Suprapubic skin (tissue), 4 donors: ENCODE measurements at places on chromosomes 16 and 17. TPM values are rescaled to one million over a fixed set of nuclear protein-coding genes. Genes with fewer than 3 reads are reported as not detected.

Gene KRT40
- total RNA-seq: not detected

Gene RNF227
- 53.9 TPM for total RNA-seq

Gene NPIPB8
- 4.9 TPM for total RNA-seq

Gene RUNDC3A
- total RNA-seq: 22.0 TPM

Gene SMIM36
- total RNA-seq: not detected

Gene GAS2L2
- not detected for total RNA-seq

Gene MAP2K6
- total RNA-seq: 2.4 TPM

Gene UMOD
- not detected for total RNA-seq

Gene KCNG4
- total RNA-seq: not detected

Gene TAT
- total RNA-seq: not detected

Gene HIC1
- total RNA-seq: 2.7 TPM

Gene SHISA6
- total RNA-seq: 0.45 TPM

Gene TMEM208
- 38.4 TPM for total RNA-seq

Gene KCNH4
- total RNA-seq: not detected

Gene FNDC8
- total RNA-seq: not detected

Gene DNAH9
- 3.0 TPM for total RNA-seq

Gene PYY
- total RNA-seq: not detected

Gene KRT17
- 2,751 TPM for total RNA-seq

Gene TVP23B
- 30.2 TPM for total RNA-seq

Gene CCDC92B
- total RNA-seq: 0.42 TPM

Gene MOSMO
- 32.7 TPM for total RNA-seq

Gene FUS
- 54.7 TPM for total RNA-seq

Gene SDR42E2
- total RNA-seq: not detected

Gene MYH13
- not detected for total RNA-seq

Gene EMP2
- total RNA-seq: 128 TPM

Gene G6PC1
- not detected for total RNA-seq

Gene FBXW10
- total RNA-seq: not detected

Gene TRPV3
- 25.6 TPM for total RNA-seq

Gene OR1F1
- total RNA-seq: not detected

Gene RNF222
- 4.1 TPM for total RNA-seq

Gene TNK1
- 15.3 TPM for total RNA-seq

Gene MYL4
- not detected for total RNA-seq

Gene RSPRY1
- total RNA-seq: 27.3 TPM

Gene ACACA
- total RNA-seq: 56.2 TPM

Gene GJC1
- total RNA-seq: 2.4 TPM

Gene TBC1D3H
- total RNA-seq: not detected

Gene HCRT
- not detected for total RNA-seq
